T-helper 1 cell (primary cell): ENCODE measurements at places on chromosomes 1 and 21.

GRCh38 chr1:77459881-77460280 is 178.1 kb downstream of the AK5 start:
- no peak for DNase-seq

- no peak for DNase-seq
These were observed 7.2 kb downstream of the KIFAP3 start for GRCh38 chr1:170067253-170067819.

DNA sequence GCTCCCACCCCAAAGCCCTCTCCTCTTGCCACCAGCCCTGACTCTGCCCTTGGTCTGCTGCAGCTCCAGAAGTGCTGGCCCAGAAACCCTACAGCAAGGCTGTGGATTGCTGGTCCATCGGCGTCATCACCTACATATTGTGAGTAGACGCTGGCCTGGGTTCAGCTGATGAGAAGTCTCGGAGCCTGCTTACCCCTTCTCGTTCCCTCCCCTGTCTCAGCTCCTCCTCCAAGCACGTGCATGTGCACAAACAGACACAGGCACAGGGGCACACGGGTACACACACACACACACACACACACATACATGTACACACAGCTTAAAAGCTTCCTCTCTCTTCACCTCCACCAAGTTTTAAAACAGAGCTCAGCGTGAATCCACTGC is 24.3 kb downstream of the CAMK1G start:
- no peak for DNase-seq

DNA sequence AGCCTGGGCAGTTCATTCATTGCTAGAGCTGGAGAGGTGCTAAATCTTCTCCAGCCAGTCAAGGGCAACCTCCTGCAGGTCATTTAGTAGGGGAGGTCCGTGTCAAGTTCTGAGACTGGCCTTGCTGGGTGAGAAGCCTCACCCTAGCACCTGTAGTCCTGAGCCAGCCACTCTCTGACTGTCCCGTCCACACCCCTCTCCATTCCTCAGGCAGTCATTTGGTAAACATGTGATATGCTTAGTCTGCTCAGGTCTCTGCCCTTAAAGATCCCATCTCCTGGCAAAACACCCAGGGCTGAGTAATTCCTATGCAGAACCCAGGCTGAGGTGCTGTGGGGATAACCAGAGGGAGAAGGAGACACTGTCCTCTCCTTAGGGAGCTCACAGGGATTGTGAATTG is 13.7 kb upstream of the IGFN1 start:
- no peak for DNase-seq

- DNase-seq, result peak; percentile 94
These were observed 27.1 kb upstream of the LEPR start for GRCh38 chr1:65393347-65393746.

GRCh38 chr1:104073463-104073902 is 323.8 kb downstream of the AMY1C start:
- no peak for DNase-seq

- no peak for DNase-seq
These were observed 72.9 kb downstream of the ZNF281 start for GRCh38 chr1:200336901-200337391.

DNA sequence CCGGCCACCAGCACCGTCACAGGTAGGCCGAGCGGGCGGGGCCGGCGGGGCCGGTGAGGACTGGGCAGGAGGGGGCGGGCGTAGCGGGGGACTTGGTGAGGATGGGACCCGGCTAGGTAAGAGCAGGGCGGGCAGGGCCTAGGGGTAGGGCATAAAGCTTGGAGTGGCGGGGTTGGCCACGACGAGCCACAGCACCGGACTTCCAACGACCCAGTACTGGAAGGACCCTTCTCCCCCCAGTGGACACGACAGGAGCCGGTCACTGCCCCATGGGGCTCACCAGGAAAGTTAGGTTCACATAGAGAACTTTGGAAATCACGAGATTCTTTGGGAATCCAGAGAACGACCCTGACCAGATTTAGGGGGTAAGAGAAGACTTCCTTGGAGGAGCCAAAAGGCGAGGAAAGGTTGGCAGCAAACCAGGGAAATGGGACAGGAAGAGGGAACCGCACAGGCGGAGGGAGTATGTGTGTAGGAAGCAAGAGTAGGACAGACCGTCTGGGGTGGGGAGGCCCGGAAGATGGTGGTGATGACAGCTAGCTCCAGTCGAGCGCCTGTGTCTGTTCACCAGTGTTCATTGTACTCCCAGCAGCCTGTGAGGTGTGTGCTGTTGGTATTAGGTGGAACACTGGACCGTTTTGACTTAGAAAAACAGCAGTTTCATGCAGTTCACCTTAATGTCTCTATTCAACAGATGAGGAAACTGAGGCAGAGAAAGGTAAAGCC is 20.4 kb downstream of the ZNF362 start:
- DNase-seq, result no peak

DNA sequence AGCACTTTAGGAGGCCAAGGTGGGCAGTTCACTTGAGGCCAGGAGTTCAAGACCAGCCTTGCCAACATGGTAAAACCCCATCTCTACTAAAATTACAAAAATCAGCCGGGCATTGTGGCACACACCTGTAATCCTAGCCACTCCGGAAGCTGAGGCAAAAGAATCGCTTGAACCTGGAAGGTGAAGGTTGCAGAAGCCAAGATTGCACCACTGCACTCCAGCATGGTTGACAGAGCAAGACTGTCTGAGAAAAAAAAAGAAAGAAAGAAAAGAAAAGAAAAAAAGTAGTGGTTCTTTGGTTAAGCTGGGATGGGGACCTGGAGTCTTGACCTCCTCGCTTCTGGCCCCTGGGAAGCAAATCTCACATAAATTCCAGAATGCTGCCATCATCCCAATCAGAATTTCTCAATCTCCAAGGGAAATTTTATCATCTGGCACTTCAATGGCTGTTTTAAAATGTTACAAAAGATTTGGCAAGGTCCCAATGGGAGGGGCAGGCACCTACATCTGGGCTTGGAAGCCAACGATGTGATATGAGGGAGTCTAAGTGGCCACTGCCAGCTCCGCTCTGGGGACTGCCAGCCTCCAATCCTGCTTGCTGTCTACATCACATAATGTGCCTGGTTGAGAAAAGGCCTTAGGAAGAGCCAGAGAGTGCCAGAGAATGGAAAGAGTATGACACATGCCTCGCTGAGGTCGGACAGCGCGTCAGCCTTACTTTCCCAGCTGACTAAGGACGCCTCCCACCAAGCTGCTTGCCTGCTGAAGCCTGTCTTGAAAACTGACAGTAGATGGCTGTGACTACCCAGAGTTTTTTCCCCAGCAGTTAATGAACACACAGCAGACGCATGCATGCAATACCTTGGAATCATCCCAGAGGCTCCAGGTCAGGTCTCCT is 42.1 kb upstream of the SRP9 start:
- DNase-seq, result no peak

- no peak for DNase-seq
These were observed 35.1 kb downstream of the FGGY start for GRCh38 chr1:59331686-59332620.

GRCh38 chr1:33687000-33687399 is 176.9 kb upstream of the HMGB4 start:
- DNase-seq, result no peak

- DNase-seq, result no peak
These were observed 57.2 kb downstream of the CACHD1 start for GRCh38 chr1:64527165-64527564.

- DNase-seq, result no peak
These were observed 353.7 kb upstream of the ESRRG start for GRCh38 chr1:217076902-217077301.

DNA sequence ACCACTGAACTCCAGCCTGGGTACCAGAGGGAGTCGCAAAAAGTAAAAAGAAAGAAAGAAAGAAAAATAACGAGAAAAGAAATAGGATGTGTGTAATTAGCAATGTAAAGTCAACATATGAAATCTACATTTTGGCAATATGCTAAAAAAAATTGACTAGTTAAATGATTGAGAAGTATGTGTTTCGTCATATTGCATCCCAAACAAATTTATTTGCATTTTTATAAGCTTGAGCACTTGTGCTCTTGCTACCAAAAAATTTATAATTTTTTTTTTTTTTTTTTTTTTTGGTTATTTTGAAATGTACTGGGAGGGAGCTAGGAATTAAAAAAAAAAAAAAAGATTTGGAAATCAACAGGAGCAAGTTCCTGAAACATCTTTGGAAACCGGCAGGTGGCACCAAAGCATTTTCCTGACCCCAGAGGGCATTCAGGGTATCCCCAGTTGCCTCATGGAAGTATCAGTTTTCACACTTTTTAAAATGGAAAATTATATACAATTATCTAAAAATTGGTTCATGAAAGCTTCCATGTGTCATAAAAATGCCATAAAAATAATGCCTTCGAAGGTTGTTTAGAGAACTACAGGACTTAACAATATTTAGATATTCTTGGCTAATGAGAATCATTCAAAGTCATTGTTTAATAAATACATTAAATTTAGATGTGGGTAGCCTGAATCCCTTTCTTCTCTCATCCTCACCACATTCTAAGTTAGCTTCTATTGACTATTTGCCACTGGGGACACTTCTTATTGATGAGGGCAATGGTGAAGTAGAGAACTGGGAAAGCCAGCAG is 4.8 kb upstream of the HEATR1 start:
- DNase-seq, result no peak

DNA sequence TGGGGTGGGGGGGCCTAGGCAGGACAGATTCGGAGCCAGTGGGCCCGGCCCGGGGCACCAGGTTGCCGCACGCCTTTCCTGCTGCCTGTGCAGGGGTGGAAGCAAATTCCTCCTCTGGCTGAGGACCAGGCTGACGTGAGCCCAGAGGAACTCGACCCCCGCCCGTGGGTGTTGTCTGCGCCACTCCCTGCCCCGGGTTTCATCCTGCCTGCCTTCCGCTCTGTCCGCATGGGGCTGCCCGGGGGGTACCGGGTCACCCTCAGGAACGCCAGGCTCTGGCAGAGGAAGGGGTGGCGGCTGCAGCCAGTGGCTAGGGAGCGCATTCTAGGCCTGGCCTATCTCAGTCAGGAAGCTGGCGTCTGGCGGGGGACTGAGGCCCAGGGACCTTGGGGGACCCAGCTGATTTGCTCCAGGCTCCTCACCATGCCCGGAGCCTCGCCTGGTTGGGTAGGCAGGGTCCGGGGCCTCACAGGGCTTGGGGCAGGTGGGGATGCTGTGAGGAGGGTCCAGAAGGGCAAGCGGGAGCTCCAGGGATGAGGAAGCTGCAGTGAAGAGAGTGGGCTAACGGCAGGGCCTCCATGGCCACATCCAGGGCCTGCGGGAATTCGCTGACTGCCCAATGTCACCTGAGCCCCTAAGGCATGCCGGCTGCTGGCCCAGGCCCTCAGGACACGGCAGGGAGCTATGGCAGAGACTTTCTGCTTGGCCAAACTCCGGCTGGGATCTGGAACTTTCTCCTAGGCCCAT is 2.4 kb upstream of the IBA57 start:
- DNase-seq, result no peak

DNA sequence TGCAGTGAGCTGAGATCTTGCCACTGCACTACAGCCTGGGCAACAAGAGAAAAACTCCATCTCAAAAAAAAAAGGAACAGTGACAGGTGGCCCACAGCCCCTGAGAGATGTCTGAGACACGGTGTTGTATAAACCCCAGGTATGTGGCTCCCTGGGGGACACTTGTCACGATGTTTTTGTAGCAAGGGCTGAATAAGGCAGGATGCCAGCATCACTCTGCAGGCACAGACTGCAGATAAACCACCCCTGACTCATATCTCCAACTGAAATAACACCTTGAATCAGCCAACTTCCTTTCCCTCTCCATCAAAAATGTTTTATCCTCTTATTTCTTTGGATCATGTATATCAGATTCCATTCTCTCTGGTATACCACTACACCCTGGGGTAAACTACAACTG is 52.5 kb downstream of the NMNAT2 start:
- no peak for DNase-seq

DNA sequence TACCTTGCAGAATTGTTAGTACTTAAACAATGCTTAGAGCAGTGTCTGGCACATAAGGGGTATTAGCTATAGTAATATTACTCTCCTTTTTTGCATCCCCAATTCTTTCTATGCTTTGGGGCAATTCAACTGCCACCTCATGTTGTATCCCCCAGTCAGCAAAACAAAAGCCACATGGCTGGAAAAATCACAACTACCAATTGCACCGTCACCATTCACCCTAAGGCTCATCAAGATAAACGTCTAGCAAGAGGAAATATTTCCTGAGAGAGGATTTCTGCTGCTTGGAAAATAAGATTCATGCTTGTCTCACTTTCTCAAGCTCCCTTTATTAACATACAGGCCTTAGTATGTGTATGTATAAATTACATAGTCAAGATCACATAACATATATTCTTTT is 12.1 kb upstream of the TLR5 start:
- no peak for DNase-seq

DNA sequence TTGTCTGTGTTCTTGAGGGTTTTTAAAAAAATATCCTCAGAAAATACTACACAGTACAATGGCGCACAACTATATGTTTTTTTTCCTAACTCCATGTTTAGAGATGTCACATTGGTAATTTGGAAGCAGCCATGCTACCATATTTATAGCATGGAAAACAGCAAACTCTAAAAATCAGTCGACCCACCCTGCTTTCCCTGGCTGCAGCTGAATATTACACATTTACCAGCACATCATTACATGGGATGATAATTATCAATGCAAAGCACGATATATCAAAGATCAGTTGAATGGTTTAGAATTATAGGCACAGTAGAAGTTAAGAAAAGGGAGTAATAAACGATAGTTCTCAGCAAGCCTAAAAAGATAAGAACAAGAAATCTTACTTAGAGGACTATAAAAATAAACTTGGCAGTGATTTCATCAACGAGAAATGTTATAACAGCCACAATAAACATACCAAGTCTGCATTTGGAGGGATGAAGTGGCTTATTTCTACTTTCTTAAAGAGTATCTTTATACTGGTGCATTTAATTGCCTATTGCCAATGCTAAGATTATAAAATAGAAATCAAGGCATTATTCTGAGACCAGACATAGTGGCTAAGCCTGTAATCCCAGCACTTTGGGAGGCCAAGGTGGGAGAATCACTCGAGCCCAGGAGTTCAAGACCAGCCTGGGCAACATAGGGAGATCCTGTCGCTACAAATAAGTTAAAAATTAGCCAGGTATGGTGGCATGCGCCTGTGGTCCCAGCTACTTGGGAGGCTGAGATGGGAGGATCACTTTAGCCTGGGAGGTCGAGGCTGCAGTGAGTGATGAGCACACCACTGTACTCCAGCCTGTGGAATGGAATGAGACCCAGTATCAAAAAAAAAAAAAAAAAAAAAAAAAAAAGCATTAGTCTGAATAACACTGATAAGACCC is 43.4 kb downstream of the WDR64 start:
- no peak for DNase-seq

DNA sequence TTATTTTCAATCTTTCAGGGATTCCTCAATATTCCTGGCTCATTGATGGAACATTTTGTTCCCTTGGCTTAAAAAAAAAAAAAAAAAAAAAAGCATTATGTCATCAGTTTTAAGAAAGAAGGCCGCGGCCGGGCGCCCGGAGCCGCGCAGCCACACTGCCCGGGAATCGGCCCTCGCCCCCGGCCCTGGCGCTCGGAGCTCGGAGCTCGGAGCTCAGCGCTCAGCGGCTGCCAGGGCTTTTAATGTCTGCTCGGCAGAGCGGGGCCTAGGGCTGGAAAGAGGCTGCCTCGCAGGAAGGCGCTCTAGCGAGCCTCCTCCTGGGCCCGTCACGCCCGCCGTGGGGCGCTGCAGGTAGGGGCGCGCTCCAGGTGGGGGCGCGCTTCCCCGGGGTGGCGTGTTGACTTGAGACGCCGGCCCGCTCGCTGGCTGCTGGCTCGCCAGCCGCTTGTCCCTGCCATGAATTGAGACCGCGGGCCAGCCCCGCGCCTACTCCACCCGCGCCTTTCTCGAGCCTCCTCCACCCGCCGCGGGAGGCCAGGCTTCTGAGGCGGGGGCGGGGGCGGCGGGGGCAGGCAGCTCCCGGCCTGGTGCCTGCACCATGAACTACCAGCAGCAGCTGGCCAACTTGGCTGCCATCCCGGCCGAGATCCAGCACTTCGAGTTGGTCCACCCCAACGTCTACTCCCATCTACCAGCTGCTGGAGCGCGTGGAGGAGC is 5.4 kb upstream of the TDRD5 start:
- no peak for DNase-seq
